T-helper 2 cell treated with Interferon-gamma antibody and Interleukin-4, amounts not matched to agents 5 μg/mL and 100 μg/mL, for 36 hours (primary cell): ENCODE measurements at places on chromosomes 2 and 18.

DNA sequence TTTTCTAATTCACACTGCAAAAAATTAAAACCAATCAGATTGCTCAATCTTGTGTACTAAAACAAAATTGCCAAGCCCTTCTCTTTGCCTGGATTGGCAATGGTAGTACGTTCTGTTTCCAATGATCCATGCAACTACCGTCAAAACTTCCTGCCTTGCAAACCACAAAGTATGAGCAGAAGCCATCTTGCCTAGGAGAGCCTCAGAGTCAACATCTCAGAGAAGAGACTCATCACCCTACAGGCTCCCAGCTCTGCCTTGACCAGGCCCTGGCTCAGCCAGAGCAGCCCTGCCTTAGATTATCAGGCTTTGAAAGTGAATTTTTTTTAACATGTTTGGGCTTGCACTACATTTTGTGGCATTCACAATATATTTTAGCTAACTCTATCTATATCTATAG, 574.1 kb downstream of the SATB2 start:
- no peak for DNase-seq

GRCh38 chr2:7419814-7420311, 502.7 kb downstream of the RNF144A start:
- DNase-seq: no peak

- no peak for DNase-seq
Measured at GRCh38 chr18:27695052-27695451, 481.9 kb downstream of the CDH2 start.

DNA sequence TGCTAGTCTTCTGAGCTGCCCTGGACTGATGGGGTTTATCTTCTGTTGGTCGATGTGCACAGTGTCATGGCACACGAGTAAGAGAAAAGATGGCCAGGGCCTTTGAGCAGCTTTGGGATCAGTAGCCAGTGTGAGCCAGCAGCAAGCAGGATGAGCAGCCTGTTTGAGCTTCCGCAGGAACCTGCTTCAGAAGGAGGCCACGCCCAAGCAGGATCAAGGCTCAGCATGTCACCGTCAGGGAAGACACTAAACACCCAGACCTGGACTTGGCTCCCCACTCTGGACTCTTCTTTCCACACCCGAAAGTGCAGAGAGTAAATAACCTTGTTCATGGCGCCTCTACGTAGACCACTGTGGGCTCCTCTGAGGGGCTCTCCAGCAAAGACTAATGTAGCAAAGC, 25.2 kb upstream of the ASB1 start:
- no peak for DNase-seq

DNA sequence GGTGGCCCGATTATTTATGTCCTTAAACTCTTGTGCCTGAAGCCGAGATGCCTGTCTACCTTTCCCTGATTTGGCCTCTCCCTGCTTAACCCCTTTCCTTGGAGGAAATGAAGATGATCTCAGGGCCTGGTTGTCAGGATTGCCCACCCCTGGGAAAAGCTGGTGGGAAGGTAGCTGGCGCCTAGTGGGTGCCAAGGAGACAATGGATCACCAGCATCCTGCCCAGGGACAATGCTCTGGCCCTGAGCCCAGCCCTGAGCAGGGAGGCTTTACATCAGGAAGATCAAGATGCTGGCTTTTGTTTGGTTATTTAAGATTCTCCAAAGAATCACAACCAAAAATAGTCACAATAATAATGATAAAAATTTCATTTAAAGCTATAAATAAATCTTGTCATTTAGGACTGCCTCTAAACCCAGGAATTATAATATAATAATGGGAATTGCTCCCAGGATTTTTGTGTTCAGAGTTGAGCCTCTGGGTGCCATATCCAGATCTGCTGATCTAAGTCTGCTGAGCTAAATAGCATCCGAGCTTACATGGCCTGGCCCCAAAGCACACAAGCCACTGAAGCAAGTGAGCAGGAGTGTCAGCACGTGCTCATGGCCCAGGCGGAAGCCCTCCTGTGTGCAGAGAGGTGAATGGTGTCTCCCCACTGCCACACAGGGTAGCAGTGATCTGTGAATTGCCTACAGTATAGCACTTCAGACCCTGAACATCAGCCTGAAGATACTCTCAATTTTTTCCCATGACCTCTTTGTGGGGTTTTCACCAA, 57.8 kb upstream of the MAP3K20 start:
- DNase-seq: no peak

GRCh38 chr2:46256563-46257142, 40.6 kb upstream of the EPAS1 start:
- no peak for DNase-seq
